ENCODE measurements at places on chromosomes 16 and 17.

DNA sequence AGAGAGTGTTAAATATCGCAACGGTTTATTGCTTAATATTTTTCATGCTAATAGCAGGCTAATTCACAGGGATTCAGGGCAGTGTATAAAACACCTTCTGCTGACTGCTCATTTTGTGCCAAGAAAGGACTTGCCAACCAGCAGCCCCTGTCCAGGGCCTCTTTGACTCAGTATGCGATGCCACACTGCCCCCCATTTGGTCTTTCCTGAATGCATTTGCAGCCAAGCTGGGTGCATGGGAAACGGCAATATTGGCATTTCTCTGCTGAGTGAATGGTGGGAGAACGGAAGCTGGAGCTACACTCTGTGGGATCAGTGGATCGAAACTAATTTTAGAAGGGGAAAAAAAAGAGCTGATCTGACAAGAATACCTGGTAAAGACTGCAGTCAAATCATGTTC is 152.9 kb upstream of the C16orf82 start:
- no peak for DNase-seq

DNA sequence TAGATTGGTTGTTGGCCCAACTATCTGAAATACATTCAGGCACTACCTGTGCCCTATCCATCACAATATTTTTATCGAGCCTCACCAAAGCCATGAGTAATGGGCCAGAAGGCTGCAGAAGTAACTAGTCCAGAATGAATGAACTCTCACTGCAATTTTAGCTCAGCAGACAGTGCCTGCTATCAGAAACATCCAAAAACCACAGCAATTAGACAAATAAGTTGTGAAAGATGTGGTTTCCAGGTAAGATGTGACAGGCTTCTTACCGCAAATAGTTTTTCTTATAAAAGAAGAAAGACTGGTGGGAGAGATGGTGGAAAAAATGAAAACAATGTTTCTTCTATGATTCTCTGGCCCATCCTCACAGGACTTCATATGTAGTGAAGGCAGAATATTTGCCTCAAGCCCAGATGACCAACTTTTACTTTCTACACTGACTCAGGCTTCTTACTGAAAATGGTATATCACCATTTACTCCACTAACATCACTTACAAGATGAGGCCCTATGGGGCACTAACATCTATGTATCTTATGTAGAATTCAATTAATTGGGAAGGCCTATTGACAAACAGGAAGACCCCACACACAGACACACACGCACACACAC is 9.8 kb upstream of the RFFL start:
- no peak for DNase-seq

DNA sequence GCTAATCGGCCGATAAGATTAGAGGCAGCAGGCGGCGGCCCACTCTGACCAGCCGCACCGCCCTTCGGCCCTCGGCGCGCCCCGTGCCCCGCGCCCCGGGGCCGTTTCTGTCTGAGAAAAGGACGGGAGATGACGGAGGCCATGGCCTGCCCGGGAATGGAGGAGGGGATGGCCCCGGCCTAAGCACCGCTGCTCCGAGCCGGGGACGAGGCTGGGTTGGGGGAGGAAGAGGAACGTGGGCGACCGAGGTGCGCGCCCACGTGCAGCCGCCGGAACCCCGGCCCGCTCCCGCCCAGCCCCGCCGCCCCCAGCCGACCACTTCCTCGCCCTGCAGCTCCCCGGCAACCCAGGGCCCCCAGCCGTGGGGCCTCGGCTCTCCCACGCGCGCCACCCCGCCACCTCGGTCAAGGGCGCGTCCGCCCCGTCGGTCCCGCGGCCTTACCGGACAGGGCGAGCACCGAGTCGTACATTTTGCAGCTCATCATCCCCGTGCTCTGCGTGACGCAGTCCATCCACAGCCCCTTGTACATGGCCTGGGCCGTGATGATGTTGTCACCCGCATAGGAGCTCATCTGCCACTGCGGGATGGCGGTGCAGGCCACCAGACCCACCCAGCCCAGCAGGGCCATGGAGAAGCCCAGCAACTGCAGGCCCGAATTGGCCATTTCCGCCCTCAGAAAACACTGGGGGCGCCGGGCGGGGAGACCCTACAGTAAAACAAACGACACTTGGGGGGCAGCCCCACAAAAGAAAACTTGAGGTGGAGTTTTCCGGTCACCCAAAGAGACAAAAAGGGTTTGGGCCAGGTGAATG is 693 bp downstream of the CLDN7 start:
- DNase-seq = peak; percentile 80

- no peak for DNase-seq
Observed at GRCh38 chr16:53822936-53823529, 119.1 kb downstream of the FTO start.

DNA sequence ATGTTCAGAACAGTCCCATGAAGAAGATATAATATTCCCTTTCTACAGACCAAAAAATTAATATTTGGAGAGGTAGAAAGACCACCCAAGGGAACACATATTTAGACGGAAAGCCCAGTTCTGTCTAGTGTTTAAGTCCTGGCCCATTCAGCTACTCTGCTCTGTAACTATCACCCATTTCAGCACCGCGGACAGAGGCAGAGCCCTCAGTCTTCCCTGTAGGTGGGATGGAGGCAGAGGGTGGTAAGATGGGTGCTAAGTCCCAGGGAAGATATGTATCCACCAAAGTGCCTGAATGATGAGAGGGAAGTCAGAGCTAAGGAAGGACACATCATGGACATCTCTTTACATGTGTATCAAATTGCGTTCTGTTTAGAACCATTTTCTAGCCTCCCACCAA is 27.8 kb upstream of the C16orf78 start:
- peak; percentile 48 for DNase-seq

DNA sequence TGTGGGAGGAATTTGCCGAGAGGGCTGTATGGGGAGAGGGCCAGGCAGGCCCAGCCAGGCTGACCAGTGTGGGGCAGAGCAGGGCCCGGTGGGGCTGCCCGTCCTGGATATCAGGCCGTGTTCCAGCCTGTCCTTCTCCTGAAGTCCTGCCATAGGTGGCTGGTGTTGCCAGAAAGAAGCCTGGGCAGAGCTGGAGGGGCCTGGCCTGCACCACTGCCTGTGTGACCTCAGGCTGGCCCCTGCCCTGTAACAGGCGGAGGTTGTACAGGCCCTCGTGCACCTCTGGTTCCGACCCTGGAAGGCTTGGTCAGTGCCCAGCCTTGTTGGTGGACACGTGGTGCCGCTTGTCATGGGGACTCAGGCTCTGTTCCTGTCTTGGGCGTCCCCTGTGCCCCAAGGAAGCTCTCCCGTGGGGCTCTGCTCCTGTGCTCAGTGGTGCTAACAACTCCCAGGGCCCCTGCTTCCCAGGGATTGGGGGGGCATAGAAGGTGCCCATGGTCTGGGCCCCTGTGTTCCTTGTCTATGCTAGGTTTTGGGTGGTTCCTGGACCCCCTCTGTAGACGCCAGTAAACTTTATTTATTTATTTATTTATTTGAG is 33.3 kb downstream of the ADCY7 start:
- no peak for DNase-seq

- DNase-seq = no peak
Observed at GRCh38 chr17:81888105-81888987, 3.0 kb downstream of the ALYREF start.

DNA sequence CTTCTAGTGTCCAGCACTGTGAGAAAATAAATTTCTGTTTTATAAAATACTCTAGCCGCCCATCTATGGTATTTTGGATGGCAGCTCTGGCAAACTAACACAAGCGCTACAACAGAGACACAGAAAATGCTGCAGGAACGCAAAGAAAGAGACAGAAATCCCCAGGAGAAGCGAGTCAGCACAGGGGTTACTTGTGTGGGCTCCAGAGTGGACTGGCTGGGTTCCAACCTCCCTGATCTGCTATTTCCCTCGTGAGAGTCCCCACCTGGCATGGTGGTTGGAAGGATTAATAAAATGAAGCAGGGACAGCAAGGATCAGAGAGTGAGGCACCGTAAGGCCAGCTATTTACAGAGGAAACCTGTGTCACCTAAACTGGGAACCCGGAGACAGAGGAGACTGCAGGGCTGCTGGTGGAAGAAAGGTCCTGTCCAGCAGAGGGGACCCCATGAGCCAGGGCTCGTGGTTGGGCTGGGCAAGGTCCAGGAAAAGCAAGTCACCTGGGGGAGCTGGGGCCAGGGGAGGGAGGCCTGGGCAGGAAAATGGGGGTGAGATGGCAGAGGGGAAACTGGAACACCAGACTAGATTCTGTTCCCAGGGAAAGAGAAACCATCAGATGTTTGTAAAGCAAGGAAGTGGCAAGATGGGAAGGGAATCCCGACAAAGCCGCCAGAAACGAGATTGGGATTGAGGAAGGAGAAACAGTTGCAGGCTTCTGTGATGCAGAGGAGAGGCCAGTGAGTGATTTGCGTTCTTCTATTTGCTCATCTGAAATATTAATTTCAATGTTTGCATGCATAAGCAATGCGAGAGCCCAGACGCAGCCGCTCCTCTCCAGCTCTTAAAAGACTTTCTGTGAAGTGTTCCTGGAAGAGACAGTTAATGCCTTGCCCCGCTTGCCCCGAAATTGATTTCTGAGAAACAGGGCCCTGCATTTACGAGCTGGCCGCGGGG is 63.0 kb upstream of the TEKT3 start:
- no peak for DNase-seq

- DNase-seq = no peak
Observed at GRCh38 chr17:57665696-57666095, 79.4 kb downstream of the CCDC182 start.

DNA sequence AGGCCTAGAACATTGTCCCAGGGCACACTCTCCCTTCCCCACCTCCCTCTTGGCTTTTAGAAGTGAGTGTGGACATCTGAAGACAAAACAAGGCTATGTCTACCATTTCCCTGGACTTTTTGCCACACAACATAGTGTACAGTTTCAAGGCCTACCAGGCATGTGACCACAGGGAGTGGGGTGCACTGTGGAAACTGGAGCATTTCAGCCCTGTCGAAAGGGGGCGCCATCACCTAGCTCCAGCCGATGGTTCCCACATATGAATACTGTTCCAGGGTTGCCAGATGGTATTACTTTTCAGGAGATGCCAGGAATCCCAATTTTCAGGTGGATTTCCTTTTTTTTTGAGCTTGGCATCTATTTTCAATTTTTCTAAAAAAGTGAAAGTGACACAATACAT is 140.7 kb downstream of the KATNIP start:
- DNase-seq = no peak

DNA sequence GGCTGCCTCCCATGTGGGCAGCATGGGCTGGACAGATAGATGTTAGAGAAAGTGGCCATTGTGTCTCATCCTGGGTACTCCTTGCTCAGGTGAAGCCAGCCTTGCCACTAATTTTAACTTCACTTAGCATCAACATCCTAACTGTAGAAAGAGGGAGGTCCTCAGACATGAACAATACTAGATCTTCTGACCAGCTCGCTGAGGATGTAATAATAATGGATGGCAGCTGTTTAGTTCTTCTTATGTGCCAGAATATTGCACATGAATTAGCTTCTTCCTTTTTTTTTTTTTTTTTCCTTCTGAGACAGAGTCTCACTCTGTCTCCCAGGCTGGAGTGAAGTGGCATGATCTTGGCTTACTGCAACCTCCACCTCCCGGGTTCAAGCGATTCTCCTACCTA is 232.4 kb downstream of the CCDC182 start:
- DNase-seq = no peak

DNA sequence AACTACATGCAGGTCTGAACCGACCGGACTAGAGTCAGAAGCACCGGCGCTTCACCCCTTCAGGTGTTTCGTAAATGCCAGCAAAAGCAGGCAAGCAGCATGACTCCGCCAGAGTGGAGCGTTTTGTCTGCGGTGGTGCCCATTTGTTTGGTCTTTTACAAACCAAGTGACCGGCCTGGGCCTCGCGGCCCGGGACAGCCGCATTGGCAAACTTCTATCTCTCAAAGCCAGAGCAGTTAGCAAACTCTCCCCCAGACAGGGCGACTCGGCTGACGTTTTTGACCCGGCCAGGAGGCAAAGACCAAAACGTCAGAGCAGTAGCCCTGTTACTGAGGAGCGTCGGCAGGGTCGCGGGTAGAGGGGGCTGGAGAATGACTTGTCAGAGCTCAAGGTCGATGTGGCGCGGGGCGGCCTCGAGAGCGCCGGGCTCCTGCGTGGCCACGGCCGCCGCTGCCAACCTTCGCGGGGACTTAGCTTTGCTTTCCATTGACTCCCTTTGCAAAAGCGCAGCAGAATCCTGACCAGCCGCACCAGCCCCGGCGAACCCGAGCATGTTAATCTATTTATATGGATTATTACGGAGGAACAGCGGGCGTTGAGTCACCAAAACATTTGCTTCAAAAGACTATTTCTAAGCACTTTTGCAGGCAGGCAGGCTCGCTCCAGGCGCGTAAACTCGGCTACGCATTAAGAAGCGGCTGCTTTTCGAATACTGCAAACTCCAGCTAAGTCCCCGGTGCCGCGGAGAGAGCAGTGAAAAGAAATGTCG is 763 bp upstream of the SOX9 start:
- no peak for DNase-seq

DNA sequence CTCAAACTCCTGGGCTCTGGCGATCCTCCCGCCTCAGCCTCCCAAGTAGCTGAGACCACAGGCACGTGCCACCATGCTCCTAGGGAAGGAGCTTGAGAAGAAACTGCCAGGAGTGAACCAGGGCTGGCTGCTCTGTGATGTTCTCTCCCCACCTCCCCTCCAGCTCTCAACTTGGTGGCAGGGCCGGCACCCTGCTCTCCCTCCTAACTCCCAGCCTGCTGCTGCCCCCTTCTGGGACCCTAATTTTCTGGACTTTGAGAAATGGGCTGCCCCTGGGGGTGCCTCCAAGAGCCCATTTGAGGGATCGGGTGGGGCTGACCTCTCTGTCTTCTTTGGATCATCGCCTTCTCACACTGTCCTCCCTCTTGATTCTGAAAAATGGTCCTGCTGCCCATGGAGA is 14.9 kb upstream of the STAT3 start:
- DNase-seq = peak; percentile 83

DNA sequence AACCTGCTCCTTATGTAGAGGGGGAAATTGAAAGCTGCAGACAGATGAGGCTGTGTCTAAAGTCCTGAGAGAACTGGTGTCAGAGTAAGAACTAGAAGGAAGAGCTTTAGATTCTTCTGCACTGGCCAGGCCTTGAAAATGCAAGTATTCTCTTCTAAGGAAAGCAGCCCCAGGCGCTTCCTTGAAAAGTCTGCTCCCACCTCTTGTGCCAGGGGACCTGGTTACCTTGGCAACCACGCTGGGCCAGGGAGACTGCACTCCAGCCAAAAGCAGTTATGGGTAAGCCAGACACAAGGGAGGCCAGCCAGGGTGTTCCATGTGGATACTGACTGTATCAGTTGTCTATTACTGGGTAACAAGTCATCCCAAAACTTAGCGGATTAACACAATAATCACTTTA is 228.6 kb upstream of the SDK2 start:
- DNase-seq = no peak

GRCh38 chr16:54289945-54290832 is 3.6 kb upstream of the IRX3 start:
- no peak for DNase-seq

DNA sequence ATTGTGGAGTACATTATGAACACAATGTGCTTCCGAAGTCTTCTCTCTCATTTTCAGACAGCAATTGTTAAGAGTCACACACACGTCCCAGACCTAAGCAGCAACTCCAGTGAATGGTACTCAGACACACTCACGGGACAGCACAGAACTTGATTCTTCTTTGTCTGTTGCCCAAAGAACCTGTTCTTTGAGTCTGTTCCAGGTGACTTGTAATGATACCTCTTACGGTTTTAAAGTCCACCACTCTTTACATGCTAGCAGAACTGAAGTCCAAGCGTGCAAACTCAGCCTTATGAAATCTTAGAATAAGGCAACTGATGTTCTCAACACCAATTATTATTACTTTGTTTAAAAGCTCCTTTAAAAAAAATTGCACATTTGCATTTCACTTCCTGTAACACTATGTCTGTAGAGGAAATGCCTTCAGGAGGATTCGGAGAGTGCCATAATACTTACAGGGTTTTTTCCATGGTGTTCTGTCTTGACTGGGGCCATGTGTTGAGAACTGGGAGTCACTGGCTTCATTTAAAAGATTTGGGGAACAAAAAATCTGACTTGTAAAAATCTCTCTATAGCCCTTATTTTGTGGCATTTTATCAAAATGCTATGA is 48.1 kb downstream of the MARF1 start:
- no peak for DNase-seq
